Stimulated activated CD4-positive, alpha-beta T cell treated with anti-CD3 and anti-CD28 coated beads, Interleukin-1b, Interleukin-23, amount 100 ng/mL, for 48 hours (primary cell): ENCODE measurements at places on chromosomes 7 and 10.

- DNase-seq = no peak
These were observed 40.8 kb upstream of the SLC35B4 start for GRCh38 chr7:134357486-134357885.

DNA sequence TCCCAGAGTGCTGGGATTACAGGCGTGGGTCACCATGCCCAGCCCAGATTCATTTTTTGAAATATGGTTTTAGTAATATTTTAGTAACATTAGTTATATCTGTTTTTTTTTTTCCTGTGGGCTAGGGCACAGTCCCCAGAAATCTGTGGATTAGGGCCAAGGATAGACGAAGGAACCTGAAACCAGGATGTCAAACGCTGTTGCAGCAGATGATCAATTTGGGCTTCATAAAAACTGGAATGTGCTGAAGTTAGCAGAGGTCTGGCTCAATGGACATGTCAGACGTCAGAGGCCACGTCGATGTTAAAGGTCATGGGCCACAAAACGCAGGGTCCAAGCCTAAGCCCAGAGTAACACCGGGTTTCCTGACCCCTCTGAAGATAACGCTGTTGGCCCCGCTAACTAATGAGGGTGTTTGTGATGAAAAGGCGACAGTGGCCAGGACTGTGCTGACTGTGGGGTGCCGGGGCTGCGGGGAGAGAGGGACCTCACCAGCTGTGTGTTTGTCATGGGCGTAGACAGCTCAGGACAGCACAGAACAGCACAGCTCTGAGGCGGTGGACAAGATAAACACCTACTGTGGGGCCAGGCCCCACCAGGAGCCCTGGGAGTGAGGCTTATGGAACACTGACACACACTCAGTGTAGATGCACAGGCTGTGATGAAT, 23.8 kb upstream of the GTPBP4 start:
- DNase-seq = no peak

- no peak for DNase-seq
These were observed 71.5 kb downstream of the GPR85 start for GRCh38 chr7:113015034-113015645.

- no peak for DNase-seq
These were observed 113.3 kb downstream of the TACC2 start for GRCh38 chr10:122102146-122102868.

GRCh38 chr10:91820144-91820543, 21.9 kb downstream of the TNKS2 start:
- no peak for DNase-seq

GRCh38 chr10:62166331-62167131, 102.1 kb downstream of the RTKN2 start:
- no peak for DNase-seq

DNA sequence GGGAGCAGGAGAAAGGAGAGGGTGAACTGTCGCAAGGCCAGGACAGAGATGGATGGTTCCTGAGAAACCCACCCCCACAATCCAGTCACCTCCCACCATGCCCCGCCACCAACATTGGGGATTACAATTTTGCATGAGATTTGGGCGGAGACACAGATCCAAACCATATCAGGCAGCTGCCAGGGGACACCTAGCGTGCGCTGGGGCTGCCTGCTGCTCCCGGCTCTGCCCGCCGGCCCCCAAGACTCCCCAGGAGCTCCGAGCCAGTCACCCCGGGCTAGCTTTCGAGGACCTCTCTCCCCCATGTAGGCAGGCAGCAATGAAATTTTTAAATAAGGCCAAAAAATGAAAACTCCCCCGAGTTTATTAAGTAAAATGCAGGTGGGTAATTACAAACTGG, 111.7 kb downstream of the UNCX start:
- DNase-seq = no peak

DNA sequence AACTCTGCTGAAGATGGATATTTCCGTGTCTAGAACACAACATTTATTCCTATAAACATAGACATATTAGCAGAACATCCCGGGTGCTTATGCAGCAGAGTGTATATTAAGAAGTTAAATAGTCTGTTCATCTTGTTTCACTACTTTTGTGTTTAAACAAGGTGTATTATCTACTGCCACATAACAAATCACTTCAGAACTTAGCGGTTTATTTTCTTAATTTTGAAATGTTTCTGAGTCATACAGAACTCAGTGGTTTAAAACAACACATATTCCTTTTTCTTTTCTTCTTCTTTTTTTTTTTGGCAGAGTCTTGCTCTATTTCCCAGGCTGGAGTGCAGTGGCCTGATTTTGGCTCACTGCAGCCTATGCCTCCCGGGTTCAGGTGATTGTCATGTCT, 25.8 kb downstream of the DENND10 start:
- no peak for DNase-seq

DNA sequence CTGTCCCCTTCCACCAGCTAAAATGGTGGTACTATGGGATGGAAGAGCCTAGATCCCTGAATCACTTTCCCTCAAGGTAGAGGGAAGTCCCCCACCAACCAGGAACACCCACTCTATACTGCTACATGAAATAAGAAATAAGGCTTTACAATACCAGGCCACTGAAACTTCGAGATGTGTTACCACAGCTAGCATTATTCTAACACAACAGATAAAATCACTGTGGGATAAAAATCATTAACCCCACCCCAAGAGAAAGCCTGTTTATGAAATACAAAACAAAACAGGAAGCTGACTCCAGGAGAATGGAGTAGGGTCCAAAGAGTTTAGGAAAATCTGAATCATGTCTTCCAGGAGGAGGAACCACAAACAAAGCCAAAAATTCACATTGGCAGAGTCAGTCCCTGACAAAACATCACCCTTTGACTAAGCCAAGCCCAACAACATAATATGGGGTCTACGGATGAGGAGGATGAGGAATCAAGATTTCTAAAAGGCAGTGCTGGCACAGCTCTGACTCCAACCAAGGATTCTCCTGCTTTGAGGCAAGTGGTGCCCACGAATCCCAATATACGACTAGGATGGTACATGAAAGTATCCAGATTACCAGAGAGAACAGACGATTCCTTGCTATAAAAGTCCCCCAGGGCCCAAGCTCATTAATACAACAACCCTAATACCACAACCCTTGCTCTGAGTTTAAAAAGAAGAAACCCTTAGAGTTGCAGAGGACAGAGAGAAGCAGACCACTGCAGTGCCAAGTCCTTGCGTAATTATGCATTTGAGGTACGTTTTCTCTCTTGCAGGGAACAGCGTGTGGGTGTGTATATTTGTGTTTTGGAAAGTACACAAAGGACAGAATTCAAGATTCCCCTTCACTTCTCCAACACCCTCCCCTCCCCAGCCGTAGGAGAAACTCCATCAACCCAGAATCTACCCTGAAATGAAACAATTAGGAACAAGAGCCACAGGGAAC, 23.7 kb downstream of the XPNPEP1 start:
- DNase-seq = no peak

- no peak for DNase-seq
These were observed 35.0 kb downstream of the JAKMIP3 start for GRCh38 chr10:132100556-132101349.

DNA sequence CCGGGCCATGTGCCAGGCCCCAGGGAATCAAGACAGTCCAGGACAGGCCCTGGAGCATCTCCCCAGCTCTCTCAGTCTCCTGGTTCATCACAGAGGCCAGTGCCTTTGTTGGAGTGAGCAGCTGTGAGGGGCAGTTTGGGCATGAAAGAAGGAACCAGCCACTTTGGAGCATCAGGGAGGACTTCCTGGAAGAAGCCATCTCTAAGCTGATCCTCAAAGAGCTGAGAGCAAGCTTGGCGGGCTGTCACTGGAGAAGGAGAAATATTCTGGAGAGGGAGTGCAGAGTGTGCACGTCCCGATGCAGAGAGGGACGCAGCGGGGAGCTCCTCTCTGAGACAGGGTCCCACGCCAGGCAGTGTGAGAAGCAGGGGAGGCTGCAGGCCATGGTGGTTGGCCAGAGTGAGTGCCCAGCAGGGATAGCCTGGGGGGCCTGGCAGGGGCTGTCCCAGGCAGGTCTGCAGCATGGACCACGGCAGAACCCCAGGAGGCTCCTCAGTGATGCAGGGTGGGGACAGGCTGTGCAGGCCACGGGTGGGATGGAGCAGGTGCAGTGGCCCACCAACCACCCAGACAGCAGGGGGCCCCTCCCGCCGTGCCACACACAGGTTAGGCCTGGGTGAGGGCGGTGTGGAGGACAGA, 34.7 kb downstream of the PWWP2B start:
- no peak for DNase-seq
